ENCODE measurements at places on chromosomes 16 and 17. TPM values are rescaled to one million over a fixed set of nuclear protein-coding genes. Genes with fewer than 3 reads are reported as not detected.

DNA sequence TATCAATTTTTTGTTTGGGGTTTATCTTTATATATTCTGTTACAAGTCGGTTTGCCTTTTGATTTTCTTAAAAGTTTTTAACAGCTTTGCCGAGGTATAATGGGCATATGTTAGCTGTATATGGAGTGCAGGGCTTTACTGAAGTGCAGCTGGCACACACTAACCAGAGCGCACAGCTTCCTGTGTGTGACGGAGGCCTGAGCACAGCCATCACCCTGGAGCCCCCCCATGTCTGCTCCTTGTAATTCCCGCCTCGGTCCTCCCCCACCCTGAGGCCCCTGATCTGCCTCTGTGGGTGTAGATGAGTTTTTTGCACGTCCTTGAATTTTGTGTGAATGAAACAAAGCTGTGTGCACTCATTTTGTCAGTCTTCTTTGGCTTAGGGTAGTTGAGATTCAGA, 60.1 kb upstream of the ZNF750 start:
- DNase-seq, result no peak

DNA sequence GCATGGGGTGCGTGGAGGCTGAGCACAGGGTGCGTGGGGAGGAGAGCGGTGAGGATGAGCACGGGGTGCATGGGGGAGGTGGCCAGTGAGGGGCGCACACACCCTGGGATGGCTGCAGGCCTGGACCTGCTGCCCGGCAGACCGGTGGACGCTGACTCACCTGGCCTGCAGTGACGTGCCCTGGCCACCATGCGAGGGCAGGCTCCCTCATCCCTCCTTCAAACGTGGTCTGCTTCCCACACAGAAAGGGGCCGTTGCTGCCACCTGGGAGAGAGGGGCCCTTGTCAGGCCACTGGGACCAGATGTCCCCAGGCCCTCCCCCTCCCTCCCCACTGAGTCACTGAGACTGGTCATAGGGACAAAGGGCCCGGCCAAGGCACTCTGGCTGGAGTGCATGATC, 20.1 kb upstream of the APRT start:
- DNase-seq, result no peak

CTRB1 gene
- not detected for polyA plus RNA-seq

PRDM7 gene
- not detected for polyA plus RNA-seq
